Muscle of leg (tissue), 16 donors: ENCODE measurements at places on chromosomes 6 and 20. TPM values are rescaled to one million over a fixed set of nuclear protein-coding genes. Genes with fewer than 3 reads are reported as not detected.

- no peak for DNase-seq
Observed at GRCh38 chr6:89729818-89730217, 89.8 kb downstream of the MDN1 start.

- DNase-seq = no peak
Observed at GRCh38 chr6:147715035-147715434, 206.5 kb downstream of the SAMD5 start.

GRCh38 chr6:81714684-81715083, 37.8 kb downstream of the TENT5A start:
- DNase-seq = peak; percentile 29

GRCh38 chr6:144753023-144753705, 468.0 kb downstream of the UTRN start:
- DNase-seq = peak; percentile 24

GRCh38 chr6:142845143-142845571, 99.8 kb downstream of the HIVEP2 start:
- DNase-seq = no peak

DNA sequence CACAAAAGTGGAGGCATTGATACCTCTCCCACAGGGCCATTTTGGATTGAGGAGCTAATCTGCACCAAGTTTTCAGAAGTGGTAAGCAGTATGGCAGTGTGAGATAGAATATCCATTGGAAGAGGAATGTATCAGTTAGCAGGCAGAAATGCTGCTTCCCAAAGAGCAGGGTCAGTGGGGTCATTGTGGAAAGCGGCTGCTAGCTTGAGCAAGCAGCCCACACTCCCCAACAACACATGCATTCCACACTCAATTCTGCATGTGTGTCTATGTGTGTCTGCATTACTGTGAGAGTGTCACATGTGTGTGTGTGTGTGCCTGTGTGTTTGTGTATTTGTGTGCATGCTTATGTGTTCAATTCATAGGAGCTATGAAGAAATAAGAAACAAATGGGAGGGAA, 190.9 kb upstream of the FOXA2 start:
- DNase-seq = no peak

- DNase-seq = peak; percentile 79
Observed at GRCh38 chr6:142235272-142235671, 66.5 kb upstream of the ADGRG6 start.

- DNase-seq = no peak
Observed at GRCh38 chr6:52306972-52307870, 22.7 kb upstream of the MCM3 start.

DNA sequence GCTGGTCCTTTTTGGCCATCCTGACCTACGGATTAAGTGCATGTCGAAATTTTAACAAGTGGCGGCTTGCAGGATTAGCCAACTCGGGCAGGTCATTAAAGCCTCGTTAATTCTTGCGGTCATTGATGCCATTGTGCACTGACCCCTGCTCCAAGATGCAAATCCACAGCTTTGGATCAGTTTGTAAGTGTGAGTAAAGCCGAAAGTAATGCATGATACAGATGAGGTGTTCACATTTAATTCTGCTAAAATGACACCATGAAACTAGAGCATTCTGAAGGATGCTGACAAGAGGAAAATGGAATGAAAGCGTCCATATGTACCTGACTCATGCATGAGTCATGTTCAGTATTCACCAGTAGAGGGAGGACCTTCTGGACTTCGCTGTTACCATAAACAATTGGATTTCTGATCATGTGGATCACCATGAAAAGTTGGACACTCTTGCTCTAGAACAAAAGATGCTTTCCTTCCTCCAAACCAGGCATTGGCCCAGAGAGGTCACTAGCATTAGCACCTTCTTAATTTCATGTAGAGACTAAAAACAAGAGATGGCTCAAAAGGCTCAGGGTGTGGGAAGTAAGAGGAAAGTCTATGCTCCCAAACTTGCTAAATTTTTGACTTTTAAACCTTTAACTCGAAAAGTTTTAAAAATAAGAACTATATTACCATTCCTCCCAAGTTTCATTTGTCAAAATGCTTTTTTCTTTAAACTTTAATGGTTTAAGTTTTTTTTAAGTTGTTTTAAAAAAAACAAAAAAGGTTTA, 48.0 kb downstream of the MUC22 start:
- peak; percentile 20 for DNase-seq

GRCh38 chr20:60055740-60056139, 97.5 kb downstream of the CDH26 start:
- DNase-seq = peak; percentile 47

Gene KCNB1
- 8.7 TPM for polyA plus RNA-seq

Gene WFDC12
- polyA plus RNA-seq = not detected

Gene CLPSL2
- not detected for polyA plus RNA-seq
